ENCODE measurements at places on chromosomes 1 and 21. TPM values are rescaled to one million over a fixed set of nuclear protein-coding genes. Genes with fewer than 3 reads are reported as not detected.

PROK1 gene
- not detected for total RNA-seq

OR2L8 gene
- not detected for total RNA-seq

CFAP74 gene
- total RNA-seq, result not detected

LORICRIN gene
- not detected for total RNA-seq

RUNX3 gene
- not detected for total RNA-seq

OR2AK2 gene
- total RNA-seq, result not detected

OR14K1 gene
- not detected for total RNA-seq

CELA2B gene
- total RNA-seq, result not detected

LCE1E gene
- total RNA-seq, result not detected

FMO4 gene
- total RNA-seq, result 1.2 TPM

NBPF1 gene
- total RNA-seq, result 37.3 TPM

REN gene
- total RNA-seq, result 0.33 TPM
